NCI-H1436 (cell line): ENCODE measurements at places on chromosomes 6 and 20.
A peak's percentile ranks its signal among the peaks of the same experiment; 100 is the strongest.

DNA sequence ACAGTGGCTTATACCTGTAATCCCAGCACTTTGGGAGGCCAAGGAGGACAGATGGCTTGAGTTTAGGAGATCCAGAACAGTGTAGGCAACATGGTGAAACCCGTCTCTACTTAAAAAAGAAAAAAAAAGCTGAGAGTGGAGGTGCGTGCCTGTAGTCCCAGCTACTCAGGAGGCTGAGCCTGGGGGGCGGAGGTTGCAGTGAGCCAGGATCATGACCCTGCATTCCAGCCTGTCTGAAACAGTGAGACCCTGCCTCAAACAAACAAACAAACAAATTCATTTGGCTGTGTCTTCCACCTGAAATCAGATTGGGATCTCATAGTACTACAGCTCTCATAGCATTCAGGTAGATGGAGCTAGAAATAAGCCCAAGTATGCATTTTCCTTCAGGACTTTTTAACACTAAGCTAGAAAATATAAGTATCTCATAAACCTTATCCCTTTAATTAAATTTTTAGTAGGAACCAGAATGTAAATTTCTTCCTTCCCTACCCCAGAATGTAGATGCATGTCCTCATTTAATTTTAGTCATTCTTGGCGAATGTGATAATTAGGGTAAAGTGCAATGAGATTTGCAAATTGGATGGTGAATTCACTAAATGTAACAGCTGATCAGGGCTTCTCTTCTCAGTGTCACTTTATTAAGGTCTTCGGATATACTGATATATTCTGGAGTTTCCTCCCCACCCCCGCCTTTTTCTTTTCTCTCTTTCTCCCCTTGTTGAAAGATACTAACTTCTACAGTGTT is 190.4 kb downstream of the CDKAL1 start:
- DNase-seq, result no peak

GRCh38 chr6:17998442-17998841 is 11.0 kb upstream of the KIF13A start:
- no peak for DNase-seq

- DNase-seq, result no peak
Measured at GRCh38 chr6:30360139-30360538, 15.2 kb downstream of the RPP21 start.

DNA sequence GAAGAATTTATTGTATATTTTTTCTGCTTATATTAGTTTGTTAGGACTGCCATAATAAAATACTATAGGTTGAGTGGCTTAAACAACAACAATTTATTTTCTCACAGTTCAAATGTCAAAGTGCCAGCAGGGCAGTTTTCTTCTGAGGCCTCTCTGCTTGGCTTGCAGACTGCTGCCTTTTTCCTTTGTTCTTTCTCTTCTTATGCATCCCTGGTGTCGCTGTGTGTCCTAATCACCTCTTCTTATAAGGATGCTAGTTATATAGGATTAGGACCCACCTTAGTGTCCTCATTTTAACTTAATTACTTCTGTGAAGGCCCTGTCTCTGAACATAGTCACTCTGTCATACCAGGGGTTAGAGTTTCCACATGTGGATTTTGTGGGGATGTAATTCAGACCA is 354.4 kb downstream of the NKAIN2 start:
- DNase-seq, result no peak

DNA sequence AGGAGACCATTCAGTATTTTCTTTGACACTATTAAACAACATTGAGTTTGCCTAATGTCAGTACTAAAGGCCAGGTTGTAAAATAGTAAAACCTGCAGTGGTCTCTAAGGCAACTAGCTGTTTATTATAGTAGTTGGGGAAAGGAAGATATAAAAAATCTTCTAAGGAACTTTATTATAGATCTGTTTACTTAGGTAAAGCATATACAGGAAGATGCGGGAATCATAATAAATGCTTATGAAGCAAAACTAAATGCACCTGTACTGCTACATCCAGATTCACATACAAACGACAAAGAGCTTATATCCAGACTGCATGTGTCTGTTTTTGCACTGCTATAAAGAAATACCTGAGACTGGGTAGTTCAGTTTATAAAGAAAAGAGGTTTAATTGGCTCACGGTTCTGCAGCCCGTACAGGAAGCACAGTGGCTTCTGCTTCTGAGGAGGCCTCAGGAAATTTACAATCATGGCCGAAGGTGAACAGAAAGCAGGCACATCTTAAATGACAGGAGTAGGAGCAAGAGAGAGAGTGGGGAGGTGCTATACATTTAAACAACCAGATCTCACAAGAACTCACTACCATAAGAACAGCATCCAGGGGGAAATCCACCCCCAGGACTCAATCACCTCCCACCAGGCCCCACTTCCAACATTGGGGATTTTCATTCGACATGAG is 8.7 kb upstream of the TRIM39 start:
- DNase-seq, result no peak

- DNase-seq, result no peak
Measured at GRCh38 chr6:167303675-167304625, 12.8 kb downstream of the UNC93A start.

GRCh38 chr20:21571841-21572690 is 58.2 kb upstream of the NKX2-2 start:
- DNase-seq, result peak; percentile 33

GRCh38 chr6:131281471-131282270 is 146.4 kb downstream of the AKAP7 start:
- no peak for DNase-seq

- DNase-seq, result no peak
Measured at GRCh38 chr6:155040901-155041650, 46.0 kb downstream of the TIAM2 start.

DNA sequence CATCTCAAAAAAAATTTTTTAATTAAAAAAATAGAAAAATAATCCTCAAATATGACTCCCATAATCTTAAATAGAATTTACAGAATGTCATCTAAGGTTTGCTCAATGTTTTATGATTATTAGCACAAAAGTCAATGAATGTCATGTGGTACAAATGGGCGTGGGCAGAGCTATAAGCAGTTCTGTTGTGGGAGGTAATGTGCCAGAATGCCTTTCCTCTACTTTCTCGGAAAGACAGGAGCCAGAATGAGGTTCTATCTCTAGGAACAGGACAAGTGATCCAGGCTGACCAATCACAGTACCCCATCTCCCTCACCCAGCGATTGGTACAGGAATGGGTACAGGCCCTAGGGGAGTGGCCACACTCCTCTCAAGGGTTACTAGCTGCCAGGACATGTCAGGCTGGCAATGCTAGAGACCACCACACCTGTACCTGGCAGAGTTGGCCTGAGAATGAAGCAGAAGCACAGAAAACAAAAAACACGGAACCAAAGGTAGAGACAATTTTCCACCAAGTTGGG is 15.1 kb downstream of the RALGAPA2 start:
- DNase-seq, result no peak

GRCh38 chr6:130755368-130756034 is 71.7 kb upstream of the SMLR1 start:
- DNase-seq, result no peak

DNA sequence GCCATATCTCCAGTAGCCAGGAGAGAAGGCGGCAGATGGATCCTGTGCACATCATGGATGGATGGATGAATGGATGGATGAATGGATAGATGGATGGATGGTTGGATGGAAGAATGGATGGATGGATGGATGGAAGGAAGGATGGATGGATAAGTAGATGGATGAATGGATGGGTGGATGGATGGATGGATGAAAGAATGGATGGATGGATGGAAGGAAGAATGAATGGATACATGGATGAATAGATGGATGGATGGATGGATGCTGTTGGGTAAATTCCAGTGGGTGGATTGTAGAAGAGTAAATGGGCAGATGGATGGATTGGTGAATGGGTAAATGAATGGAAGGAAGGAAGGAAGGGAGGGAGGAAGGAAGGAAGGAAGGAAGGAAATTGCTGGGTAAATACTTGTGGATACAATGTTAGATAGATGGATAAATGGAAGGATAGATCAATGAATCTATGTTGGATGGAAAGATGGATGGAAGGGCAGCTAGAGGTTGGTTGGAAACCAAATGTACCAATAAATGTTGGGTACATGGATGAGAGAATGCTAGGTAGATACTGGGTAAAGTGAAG is 19.5 kb downstream of the PTGIS start:
- DNase-seq, result no peak

GRCh38 chr6:131022691-131023090 is 40.4 kb downstream of the EPB41L2 start:
- no peak for DNase-seq

DNA sequence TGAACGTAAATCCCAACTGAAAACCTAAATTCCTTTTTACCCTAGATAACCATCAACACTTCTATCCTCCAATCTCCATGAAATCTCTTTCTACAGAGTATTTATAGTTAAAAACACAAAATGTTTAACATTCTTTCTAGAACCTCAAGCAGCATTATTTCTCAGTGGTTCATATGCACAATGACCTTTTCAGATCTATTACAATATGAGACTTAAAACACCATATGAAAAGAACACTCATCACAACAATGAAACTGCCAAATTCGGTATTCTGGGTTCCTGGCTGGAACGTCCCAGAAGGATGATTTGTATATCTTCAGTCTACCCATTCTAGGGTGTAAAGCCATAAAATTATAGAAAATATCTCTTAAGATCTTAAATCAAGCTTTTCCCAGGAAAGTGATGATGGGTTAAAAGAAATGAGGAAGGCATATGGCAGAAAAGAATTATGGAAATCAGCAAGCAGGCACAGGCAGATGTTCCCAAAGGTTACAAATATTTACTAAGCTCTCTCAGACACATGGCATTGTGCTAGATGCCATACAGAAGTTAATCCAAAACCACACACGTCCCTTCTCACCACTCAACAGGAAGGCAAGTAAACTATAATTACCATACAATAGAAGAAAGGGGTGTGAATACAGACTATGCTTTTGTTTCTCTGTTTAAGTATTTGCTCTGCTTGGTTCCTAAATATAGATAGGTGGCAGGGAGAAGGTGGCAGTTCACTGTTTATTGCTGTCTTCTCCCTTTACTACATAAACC is 118.0 kb downstream of the CHD6 start:
- DNase-seq, result no peak

DNA sequence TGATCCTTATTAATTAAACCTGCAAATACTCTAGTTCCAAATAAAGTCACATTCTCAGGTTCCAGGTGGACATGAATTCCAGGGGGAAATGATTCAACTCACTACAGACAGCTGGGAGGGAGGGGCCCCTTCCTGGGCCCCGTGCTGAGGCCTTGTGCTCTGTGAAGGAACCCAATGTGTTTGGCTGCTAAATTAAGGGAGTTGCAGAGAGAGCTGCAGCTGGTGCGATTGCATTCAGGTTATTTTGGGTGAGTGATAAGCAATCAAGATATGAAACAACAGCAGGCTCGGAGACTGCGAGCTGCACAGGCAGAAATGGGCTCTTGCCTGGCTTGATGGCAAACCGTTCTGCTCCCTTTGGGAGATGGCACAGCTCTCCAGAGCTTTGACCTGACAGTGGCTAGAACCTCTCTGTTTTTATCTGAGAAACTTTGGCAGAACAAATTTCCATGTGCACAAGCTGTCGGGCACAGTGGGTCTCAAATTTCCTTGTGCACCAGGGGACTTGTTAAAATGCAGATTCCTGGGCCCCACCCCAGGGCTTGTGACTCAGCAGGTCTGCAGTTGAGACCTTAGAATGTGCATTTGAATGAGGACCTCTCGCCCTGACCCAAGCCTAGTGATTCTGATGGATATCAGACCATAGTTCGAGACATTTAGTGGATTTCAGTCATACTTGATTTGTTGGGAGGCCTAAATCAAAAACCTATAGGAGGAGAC is 9.8 kb downstream of the MAPK13 start:
- DNase-seq, result no peak

DNA sequence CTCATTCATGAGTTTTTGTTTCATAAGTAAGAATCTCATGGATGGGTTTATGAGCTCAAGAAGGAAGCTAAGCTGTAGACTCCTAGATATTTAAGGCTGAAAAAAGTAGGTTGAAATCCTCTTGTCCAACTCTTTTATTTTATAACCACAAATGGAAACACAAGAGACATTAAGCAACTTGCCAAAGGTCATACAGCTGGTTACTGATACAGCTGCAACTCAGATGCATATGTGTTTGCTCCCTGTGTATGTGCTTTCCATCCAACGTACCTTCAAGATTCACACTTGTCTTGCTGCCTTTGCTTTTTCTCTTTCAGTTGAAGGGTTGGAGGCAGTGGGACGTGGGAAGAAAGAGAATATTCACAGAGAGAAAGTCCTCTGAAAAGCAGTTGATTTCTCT is 153.5 kb upstream of the STMND1 start:
- no peak for DNase-seq

GRCh38 chr6:107786179-107786578 is 37.9 kb downstream of the SCML4 start:
- no peak for DNase-seq

- no peak for DNase-seq
Measured at GRCh38 chr6:132082421-132082820, 131.2 kb upstream of the CCN2 start.

DNA sequence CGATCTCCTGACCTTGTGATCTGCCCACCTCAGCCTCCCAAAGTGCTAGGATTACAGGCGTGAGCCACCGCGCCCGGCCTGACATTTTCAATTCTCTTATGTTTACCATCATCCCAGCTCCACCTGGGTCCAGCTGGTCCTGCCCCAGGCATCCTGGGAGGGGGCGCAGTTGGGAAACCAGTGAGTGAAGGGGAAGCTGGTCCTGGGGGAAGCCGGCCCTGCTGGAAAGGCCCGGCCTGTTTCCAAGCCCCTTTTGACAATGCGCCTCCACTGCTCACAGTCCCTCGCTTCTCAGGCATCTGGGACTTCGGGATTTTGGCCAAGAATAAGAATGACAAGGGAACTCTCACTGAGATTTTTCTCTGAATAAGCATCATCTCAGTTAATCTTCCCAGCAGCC is 14.2 kb downstream of the SLC13A3 start:
- no peak for DNase-seq

DNA sequence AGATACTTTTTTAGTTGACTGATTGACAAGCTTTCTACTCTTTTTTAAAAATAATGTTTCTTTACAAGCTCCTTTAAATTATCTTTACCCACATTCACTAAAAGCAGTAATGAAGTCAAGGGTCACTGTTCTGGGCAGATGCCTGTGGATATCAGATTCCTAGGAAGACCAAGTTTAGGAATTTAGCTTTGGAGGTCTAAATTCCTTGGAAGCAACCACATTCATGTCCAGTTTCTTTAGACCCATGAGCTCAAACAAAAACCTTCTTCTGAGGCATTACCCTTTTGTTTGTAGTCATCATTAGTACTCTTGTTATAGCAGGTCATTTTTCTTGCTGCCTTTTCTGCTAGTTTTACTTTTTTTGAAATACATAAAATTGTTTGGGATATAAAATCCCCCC is 462.9 kb upstream of the JAG1 start:
- DNase-seq, result no peak

- DNase-seq, result no peak
Measured at GRCh38 chr20:63682384-63683139, 13.9 kb upstream of the TNFRSF6B start.

GRCh38 chr6:48825501-48826151 is 637.4 kb downstream of the MMUT start:
- DNase-seq, result no peak

DNA sequence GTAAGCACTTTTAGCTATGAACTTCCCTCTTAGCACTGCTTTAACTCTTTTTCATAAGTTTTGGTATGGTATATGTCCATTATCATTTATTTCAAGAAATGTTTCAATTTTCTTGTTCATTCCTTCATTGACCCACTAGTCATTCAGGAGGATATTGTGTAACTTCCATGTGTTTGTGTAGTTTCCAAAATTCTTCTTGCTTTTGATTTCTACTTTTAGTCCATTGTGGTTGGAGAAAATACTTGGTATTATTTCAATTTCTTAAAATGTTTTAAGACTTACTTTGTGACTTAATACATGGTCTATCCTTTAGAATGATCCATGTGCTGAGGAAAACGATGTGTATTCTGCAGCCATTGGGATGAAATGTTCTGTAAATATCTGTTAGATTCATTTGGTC is 176.5 kb downstream of the CENPW start:
- DNase-seq, result no peak
